RWPE2 (cell line): ENCODE measurements at places on chromosomes 16 and 17.

DNA sequence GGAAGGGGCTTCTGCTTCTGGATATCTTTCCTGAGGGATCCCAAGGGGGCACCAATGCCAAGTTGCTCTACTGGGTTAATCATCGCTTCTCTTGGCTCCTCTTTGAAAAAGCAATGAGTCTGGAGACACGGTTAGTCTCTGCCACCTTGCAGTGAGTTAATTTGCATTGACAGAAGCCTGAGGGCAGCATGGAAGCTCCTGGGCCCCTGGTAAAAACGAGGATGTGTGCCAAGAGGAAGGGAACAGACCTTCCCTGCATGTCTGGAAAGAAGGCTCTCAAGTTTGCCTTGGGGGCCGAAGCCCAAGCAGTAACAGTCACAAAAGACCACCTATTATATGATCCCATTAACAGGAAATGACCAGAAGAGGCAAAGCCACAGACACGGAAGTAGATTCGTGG lies 86.7 kb downstream of the IRX5 start:
- no peak for DNase-seq

DNA sequence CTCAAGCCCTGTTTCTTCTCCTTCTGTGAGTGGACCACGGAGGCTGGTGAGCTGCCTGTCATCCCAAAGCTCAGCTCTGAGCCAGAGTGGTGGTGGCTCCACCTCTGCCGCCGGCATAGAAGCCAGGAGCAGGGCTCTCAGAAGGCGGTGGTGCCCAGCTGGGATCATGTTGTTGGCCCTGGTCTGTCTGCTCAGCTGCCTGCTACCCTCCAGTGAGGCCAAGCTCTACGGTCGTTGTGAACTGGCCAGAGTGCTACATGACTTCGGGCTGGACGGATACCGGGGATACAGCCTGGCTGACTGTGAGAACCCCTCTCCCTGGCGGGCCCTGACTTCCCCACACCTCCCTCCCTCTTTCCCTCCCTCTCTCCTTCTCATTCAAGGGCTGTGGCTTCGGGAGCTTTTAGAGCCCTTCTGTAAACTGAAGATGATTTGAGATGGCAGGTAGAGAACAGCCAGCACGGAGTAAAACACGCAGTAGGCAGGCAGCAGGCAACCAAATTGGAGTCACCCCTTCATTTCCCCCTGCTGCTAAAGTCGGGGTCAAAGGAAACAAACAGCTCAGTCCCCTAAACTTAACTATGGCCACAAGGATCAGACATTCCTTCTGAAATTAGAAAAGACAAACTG lies 3.9 kb downstream of the SPACA3 start:
- no peak for DNase-seq

GRCh38 chr17:14299280-14300141 lies 1.4 kb upstream of the HS3ST3B1 start:
- DNase-seq, result peak; percentile 66

DNA sequence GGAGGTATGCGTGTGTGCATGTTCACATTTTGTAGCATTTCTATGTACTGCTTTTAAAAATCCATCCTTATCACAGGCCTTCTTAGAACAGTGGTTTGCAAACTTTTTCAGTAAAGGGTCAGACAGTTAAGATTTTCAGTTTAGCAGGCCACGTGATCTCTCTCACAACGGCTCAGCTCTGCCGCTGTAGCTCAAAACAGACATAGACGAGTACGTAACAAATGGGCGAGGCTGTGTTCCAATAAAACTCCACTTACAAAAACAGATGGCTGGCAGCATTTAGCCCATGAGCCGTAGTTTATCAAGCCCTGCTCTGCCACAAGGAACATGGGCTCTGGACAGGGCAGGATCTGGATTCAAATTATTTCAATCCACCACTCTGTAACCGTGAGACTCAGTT lies 141.8 kb downstream of the XYLT1 start:
- no peak for DNase-seq

GRCh38 chr16:3625911-3626732 lies 14.7 kb upstream of the SLX4 start:
- DNase-seq, result no peak

- no peak for DNase-seq
These were observed 304.2 kb upstream of the IRX3 start for GRCh38 chr16:54590836-54591235.

GRCh38 chr16:63416712-63417111 lies 1380.5 kb upstream of the CDH8 start:
- no peak for DNase-seq

GRCh38 chr17:13646411-13646810 lies 44.7 kb upstream of the HS3ST3A1 start:
- DNase-seq, result no peak

GRCh38 chr17:64773836-64774761 lies 112.0 kb upstream of the SMURF2 start:
- peak; percentile 81 for DNase-seq

- DNase-seq, result peak; percentile 67
These were observed 50.9 kb upstream of the CLEC3A start for GRCh38 chr16:77971306-77972061.

DNA sequence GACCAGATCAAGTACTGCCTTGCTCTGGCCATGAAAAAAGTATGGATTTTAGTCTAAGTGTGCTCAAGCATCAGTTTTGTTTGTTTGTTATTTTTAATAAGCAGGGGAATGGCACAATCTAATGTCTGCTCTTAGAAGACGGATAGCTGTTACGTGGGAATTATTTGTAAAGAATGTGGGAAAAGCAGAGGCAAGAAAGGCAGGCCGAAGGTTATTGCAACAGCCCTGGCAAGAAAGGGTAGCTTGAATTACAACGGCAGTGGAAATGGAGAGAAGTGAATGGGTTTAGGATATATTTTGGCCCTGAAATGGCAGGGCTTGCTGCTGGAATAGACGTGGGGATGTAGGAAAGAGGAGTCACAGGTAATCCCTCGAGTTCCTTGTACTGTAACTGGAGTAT lies 987 bp upstream of the HASPIN start:
- DNase-seq, result no peak

DNA sequence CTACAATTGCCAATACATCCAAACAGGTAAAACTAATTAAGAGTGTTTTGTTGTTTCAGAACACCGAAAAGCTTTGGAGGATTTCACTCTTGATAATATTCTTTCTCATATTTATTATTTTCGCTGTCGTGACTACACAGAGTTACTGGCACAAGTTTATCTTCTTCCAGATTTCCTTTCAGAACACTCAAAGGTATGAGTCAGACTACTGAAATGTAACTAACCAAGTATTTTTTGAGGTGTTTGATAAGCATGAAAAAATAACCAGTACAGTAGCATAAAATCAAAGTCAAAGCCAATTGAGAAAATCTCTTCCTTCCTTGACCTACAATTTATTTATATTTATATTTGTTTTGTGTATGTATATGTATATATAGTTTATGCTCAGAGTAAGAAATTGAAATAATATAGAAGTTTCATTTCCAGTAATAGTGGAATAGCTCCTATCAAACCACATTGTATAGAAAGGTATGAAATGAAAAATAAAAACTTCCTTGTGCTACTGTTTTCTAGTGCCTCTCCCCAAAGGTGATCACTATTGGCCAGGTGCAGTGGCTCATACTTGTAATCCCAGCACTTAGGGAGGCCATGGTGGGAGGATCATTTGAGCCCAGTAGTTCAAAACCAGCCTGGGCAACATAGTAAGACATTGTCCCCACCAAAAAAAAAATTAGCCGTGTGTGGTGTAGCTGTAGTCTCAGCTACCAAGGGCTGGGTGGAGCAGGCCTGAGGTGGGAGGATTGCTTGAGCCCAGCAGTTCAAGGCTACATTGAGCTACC lies 10.9 kb downstream of the RAD51C start:
- no peak for DNase-seq

GRCh38 chr16:83513008-83513755 lies 294.6 kb upstream of the HSBP1 start:
- DNase-seq, result no peak

- no peak for DNase-seq
These were observed 6.8 kb downstream of the MYO1C start for GRCh38 chr17:1485423-1486376.

DNA sequence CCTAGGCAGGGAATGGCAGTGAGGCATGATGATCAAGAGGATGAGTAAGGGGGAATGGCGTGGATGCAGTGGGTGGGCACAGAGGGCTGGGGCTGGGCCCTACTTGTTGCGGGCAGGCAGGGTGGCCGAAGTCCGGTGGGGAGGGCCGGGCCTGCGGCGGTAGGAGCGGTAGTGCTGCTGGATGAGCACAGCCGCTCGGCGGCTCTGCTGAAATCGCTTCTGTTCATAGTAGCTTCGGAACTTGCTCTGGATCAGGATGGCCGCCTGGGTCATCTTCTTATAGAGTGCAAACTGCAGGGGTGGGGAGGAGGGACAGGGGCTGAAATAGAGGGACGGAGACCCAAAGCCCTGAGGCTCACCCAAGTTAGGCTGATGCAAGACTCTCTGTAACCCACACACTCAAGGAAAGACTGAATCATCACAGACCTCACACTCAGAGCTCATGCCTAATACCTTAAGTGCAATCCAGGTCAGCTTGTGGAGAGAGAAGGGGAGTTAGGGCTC lies 1.5 kb upstream of the SPAG7 start:
- no peak for DNase-seq

DNA sequence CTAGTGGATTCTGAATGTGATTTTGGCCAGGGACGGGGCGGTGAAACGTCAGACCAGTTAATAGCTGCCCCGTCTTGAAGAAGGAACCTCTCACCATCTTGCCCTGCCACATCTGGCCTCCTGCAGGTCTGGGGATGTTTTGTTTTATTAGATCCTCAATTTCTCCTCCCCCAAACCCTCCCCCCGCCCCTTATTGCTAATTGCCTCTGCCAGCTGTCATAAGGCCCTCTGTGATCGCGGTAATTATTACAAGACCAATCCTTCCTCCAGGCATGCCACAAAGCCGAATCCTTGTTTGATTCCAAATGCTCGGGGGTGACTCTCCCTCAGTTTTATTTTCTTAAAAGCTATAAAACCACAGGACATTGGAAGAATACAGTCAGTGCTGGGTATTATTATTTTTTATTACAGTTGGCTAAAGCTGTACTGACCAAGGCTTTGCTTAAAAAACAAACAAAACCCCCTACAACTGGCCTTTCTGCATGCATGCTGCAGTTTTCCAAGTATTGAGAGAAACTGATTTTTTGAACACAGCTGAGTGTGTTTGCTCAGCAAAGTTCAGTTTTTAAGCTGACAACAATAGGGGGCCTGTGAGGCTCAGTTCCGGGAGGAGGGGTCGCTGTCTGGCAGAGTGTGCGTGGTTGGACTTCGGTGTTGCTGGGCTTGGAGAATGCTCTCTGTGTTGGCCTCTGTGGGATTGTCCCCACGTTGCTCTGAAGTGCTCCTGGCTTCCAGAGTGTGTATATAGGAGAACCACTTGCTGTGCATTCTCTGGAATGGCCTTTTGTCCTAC lies 1.7 kb downstream of the KSR1 start:
- no peak for DNase-seq

GRCh38 chr17:81040791-81041337 lies 5.9 kb downstream of the BAIAP2 start:
- no peak for DNase-seq

DNA sequence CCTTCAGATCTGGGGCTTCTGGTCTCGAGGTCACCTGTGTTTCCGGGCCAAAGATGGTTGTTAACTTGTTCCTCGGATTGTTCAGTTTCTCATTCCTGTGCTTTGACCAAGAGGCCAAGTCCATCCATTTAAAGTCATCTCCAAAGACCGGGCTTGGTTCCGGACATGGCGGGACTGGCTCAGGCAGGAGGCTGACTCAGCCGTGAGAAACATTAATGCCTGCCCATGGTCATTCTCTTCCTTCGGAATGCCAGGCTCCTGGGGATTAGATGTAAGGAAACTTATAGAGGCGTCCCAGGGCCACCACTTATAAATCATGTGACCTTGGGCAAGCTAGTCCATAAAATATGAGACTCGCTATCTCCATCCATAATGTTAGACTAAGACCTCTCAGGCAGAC lies 13.6 kb upstream of the NKD1 start:
- DNase-seq, result no peak

GRCh38 chr17:4833941-4834680 lies 971 bp downstream of the MINK1 start:
- no peak for DNase-seq

DNA sequence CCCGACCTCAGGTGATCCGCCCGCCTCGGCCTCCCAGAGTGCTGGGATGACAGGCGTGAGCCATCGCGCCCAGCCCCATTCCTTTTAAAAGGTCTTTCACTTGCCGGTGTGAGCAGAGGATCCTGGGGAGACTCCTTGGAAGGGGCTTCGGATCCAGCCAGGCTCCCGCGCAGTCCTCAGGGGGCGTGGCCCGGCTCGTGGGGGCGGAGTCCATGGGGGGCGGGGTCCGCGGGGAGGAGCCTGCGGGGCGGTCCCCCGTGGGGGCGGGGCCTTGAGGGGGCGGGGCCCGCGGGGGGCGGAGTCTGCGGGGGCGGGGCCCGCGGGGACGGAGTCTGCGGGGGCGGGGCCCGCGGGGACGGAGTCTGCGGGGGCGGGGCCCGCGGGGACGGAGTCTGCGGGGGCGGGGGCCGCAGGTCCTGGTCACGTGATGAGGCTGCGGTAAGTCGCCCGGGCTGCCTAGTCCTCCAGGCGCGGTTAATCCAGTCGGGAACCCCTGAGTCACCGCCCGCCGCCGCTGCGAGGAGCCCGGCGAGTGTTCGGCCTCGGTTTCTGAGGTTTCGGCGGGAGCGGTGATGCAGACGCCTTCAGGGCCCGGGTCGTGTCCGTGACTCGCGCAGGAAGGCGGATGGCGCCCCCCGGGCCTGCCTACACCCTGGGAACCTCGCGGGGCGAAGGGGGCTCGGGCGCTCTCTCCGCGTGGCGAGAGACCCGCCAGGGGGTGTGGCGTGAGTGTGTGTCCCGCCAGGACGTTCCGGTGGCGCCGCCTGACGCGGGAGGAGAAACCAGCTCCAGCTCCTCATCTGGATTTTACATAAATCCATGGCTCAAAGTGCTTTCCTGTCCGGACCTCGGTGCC lies 23.6 kb upstream of the ABR start:
- no peak for DNase-seq

- DNase-seq, result no peak
These were observed 20.9 kb downstream of the NACA2 start for GRCh38 chr17:61570118-61570517.

- peak; percentile 76 for DNase-seq
These were observed 467.1 kb downstream of the SOX9 start for GRCh38 chr17:72587773-72588511.

- DNase-seq, result no peak
These were observed 42.1 kb downstream of the ENGASE start for GRCh38 chr17:79116575-79117368.
